Gastroesophageal sphincter (tissue), 4 donors: ENCODE measurements at places on chromosomes 16 and 17. TPM values are rescaled to one million over a fixed set of nuclear protein-coding genes. Genes with fewer than 3 reads are reported as not detected.

GRCh38 chr16:4390266-4391260, 18.9 kb downstream of the VASN start:
- ATAC-seq, result no peak

- no peak for ATAC-seq
Observed at GRCh38 chr17:82486231-82487094, 27.9 kb downstream of the NARF start.

GRCh38 chr17:49659661-49660382, 18.1 kb downstream of the SPOP start:
- no peak for ATAC-seq

The KRTAP4-5 gene
- total RNA-seq, result not detected

DNA sequence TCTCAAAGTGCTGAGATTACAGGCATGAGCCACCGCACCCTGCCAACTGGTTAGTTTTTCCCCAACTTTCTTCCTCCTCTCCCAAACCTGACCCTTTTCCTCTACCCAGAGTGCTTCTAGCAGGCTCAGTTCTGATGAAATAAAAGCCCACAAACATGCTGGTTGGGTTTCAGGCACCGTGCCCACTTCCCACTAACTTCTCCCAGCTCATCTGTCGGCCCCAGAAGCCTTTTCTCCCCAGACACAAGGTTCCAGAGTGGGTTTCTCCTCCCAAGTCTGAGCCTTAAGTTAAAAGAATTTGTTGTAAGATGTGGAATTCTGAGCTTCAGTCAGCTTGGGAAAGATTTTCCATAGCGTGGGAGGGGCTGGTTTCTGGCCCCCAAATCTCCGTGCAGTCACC, 11.5 kb upstream of the SCN4A start:
- ATAC-seq, result no peak

The NRN1L gene
- 2.4 TPM for total RNA-seq

The TBC1D26 gene
- not detected for total RNA-seq

The CA7 gene
- total RNA-seq, result not detected
